ENCODE measurements at places on chromosomes 2 and 18. TPM values are rescaled to one million over a fixed set of nuclear protein-coding genes. Genes with fewer than 3 reads are reported as not detected.

CHRND gene
- not detected for total RNA-seq

GRCh38 chr18:4549164-4549872 lies 94.2 kb upstream of the DLGAP1 start:
- H3K27ac ChIP-seq, result no peak overlapping the region
- H3K36me3 ChIP-seq, result no peaks in the 10 kb centered on the region
- no peak for DNase-seq
- no peaks in the 10 kb centered on the region for H3K4me1 ChIP-seq

PDE11A gene
- total RNA-seq, result 0.82 TPM

SOCS6 gene
- total RNA-seq, result 18.7 TPM

DNA sequence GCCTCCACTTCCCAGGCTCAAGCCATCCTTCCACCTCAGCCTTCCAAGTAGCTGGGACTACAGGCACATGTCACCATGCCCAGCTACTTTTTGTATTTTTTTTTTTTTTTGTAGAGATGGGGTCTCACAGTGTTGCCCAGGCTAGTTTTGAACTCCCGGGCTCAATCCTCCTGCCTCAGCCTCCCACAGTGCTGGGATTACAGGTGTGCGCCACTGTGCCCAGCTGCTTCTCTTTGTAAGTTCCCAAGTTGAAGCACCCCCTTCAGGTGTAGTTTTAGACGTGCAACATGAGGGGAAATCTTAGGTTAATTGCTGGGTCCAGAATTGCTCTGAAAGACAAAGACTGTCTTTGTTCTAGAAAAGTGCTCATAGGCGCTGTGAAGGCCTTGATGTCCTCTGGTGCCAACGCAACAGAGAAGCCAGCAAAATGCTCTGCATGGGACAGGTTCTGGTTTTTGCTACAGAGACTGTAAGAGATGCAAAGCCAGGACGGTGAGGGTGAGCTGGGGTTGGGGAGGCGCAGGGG lies 46.6 kb downstream of the RRM2 start:
- H3K4me3 ChIP-seq, result no peak overlapping the region
- no peaks in the 10 kb centered on the region for H3K36me3 ChIP-seq
- H3K27me3 ChIP-seq, result no peaks in the 10 kb centered on the region
- no peak overlapping the region for H3K27ac ChIP-seq
- no peak for DNase-seq
- no peaks in the 10 kb centered on the region for H3K4me1 ChIP-seq

DNA sequence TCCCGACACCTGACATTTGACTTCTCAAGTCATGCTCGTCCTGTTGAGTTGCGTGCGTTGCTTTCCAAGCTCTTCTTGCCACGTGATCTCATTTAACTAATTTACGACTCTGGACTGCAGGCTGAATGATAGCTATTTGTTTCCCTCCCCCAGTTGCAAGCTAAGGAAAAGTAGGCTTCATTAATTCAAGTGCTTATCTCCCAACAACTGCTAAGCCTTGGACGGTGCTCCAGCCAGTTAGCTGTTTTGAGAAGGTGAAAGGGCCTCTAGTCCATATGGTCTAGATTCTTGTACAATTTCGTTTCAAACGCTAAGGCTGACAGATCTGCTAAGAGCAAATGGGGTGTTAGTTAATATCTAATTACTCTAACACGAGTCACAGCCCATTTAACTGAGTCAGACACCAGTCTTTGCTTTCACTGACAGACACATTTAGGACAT lies 21.1 kb downstream of the GPR45 start:
- H3K27ac ChIP-seq, result no peak overlapping the region
- H3K4me1 ChIP-seq, result no peaks in the 10 kb centered on the region
- no peak overlapping the region for H3K4me3 ChIP-seq
- H3K27me3 ChIP-seq, result no peaks in the 10 kb centered on the region
- DNase-seq, result no peak

DNA sequence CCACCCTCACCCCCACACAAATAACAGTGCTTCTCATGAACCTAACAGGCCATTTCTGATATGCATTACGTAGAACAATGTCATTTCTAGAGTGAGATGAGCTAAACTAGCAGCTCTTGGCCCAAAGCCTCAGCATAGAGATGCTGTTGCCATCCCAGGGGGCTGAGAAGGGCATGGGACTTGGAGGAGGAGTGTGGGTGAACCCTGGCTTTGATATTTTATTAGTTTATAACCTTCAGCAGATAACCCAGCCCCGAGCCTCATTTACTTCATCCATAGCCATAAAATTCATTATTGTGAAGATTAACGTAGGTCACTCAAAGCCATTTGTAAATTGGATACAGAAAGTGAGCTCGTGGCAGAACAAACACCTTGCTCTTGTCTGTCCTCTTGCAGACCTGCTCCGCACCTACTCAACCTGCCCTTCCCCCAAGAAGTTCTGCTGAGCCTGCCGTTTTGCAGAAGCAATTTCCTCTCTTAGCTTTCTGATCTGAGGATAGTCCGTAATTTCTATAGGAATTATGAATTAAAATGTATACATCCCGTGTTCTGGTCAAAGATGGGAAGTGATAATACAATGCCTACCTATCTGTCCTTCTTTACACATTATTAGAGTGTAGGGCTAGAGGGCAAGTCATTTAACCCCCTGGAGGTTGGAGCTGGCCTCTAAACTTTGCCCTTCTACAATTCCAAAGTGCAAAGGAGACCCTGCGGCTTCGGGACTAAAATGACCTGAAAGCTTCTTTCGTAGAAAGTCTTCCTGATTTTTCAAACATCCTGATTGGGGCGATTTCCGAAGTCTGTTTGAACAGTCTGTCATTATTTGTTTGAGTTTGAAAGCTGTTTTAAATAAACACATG lies 187.4 kb downstream of the BCL2 start:
- H3K27ac ChIP-seq, result no peak overlapping the region
- H3K4me3 ChIP-seq, result no peak overlapping the region
- no peaks in the 10 kb centered on the region for H3K27me3 ChIP-seq
- H3K36me3 ChIP-seq, result no peaks in the 10 kb centered on the region
- DNase-seq, result no peak
- peaks cover 5% of the 10 kb centered on the region for H3K4me1 ChIP-seq

All from kidney (tissue), 22 donors.